ENCODE measurements at places on chromosomes 12 and 14. TPM values are rescaled to one million over a fixed set of nuclear protein-coding genes. Genes with fewer than 3 reads are reported as not detected.

SNAPC1 gene
- 7.5 TPM for total RNA-seq

- peaks cover 15% of the 10 kb centered on the region for H3K4me1 ChIP-seq
- H3K36me3 ChIP-seq, result no peaks in the 10 kb centered on the region
- no peaks in the 10 kb centered on the region for H3K27me3 ChIP-seq
- DNase-seq, result no peak
Observed at GRCh38 chr14:68714991-68715924, 77.6 kb downstream of the ZFP36L1 start.

AQP6 gene
- total RNA-seq, result not detected

APOLD1 gene
- 14.6 TPM for total RNA-seq

- no peaks in the 10 kb centered on the region for H3K36me3 ChIP-seq
- no peak for DNase-seq
- no peak overlapping the region for H3K27ac ChIP-seq
- H3K27me3 ChIP-seq, result no peaks in the 10 kb centered on the region
- no peaks in the 10 kb centered on the region for H3K4me1 ChIP-seq
Observed at GRCh38 chr12:65535946-65536345, 257.5 kb downstream of the MSRB3 start.

XRCC3 gene
- 3.5 TPM for total RNA-seq

- H3K4me3 ChIP-seq, result no peak overlapping the region
- H3K36me3 ChIP-seq, result no peaks in the 10 kb centered on the region
- no peak for DNase-seq
- H3K4me1 ChIP-seq, result no peaks in the 10 kb centered on the region
- no peak overlapping the region for H3K27ac ChIP-seq
Observed at GRCh38 chr12:13454991-13455777, 258.7 kb downstream of the EMP1 start.

CNTN1 gene
- total RNA-seq, result 0.07 TPM

- H3K4me3 ChIP-seq, result no peak overlapping the region
- no peak for DNase-seq
- no peaks in the 10 kb centered on the region for H3K27me3 ChIP-seq
- H3K36me3 ChIP-seq, result no peaks in the 10 kb centered on the region
- no peak overlapping the region for H3K27ac ChIP-seq
Observed at GRCh38 chr12:11787933-11788849, 138.7 kb downstream of the ETV6 start.

DNA sequence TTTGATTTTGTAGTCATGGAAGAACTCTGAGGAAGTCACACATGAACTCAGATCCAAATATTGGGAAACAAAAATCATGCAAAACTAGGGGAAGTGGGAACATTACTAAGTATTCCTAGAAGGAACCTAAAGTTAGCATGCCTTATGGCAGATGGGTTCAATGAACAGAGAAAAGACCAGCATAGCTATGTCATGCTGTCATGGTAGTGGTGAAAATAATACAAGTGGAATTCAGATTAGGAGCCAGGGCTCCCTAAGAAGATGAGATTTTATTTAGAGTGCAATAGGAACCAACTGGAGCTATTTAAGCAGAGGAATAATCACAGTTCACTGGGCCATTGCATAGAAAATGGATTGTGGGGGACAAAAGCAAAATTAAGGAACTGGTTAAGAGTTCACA lies 134.0 kb downstream of the DIO2 start:
- no peak overlapping the region for H3K4me3 ChIP-seq
- no peaks in the 10 kb centered on the region for H3K27me3 ChIP-seq
- no peak overlapping the region for H3K27ac ChIP-seq
- H3K36me3 ChIP-seq, result no peaks in the 10 kb centered on the region
- DNase-seq, result no peak

RIN3 gene
- 12.2 TPM for total RNA-seq

DNA sequence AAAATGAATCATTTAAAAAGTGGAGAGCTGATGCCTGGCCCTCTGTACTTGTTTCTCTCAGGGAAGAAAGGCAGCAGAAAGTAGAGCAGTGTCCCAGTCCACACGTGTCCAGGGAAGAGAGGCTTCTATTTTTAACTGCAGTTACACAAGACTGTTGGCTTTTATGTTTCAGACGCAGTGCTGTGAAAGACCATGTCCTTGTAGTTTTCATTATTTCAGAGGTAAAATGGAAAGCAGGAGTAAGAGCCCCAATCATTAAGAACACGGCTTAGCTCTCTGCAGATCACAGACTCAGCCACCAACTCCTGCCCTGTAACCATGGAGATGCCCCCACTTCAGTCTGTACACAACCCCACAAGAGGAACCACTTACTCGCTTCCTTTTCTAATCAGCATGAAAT lies 336.3 kb downstream of the DAD1 start:
- no peak for DNase-seq
- no peak overlapping the region for H3K4me3 ChIP-seq
- no peaks in the 10 kb centered on the region for H3K27me3 ChIP-seq
- no peaks in the 10 kb centered on the region for H3K36me3 ChIP-seq
- H3K27ac ChIP-seq, result no peak overlapping the region

GRCh38 chr14:63178912-63179311 lies 25.3 kb upstream of the RHOJ start:
- H3K36me3 ChIP-seq, result no peaks in the 10 kb centered on the region
- DNase-seq, result no peak
- no peak overlapping the region for H3K4me3 ChIP-seq

- no peaks in the 10 kb centered on the region for H3K36me3 ChIP-seq
- DNase-seq, result no peak
- H3K4me3 ChIP-seq, result no peak overlapping the region
- H3K4me1 ChIP-seq, result no peaks in the 10 kb centered on the region
- no peak overlapping the region for H3K27ac ChIP-seq
- H3K27me3 ChIP-seq, result no peaks in the 10 kb centered on the region
Observed at GRCh38 chr12:22229652-22230279, 104.7 kb downstream of the ST8SIA1 start.

GRCh38 chr14:81392976-81393643 lies 7.0 kb downstream of the STON2 start:
- no peaks in the 10 kb centered on the region for H3K27me3 ChIP-seq
- H3K4me1 ChIP-seq, result no peaks in the 10 kb centered on the region
- H3K36me3 ChIP-seq, result no peaks in the 10 kb centered on the region
- no peak overlapping the region for H3K27ac ChIP-seq
- DNase-seq, result no peak

MAPKAPK5 gene
- total RNA-seq, result 23.4 TPM
